ENCODE measurements at places on chromosomes 4 and X.

GRCh38 chr4:8278009-8278395, 8.4 kb downstream of the HTRA3 start:
- DNase-seq, result no peak

- no peak for DNase-seq
Measured at GRCh38 chr4:152613841-152614721, 65.7 kb downstream of the TMEM154 start.

- DNase-seq, result no peak
Measured at GRCh38 chrX:72526534-72527508, 45.8 kb downstream of the HDAC8 start.

- no peak for DNase-seq
Measured at GRCh38 chr4:35500812-35501211, 743.5 kb downstream of the ARAP2 start.

GRCh38 chr4:124437853-124438495, 274.6 kb downstream of the ANKRD50 start:
- DNase-seq, result no peak

- no peak for DNase-seq
Measured at GRCh38 chr4:101067383-101067782, 279.9 kb downstream of the PPP3CA start.

- no peak for DNase-seq
Measured at GRCh38 chrX:23317799-23318724, 16.6 kb upstream of the PTCHD1 start.

DNA sequence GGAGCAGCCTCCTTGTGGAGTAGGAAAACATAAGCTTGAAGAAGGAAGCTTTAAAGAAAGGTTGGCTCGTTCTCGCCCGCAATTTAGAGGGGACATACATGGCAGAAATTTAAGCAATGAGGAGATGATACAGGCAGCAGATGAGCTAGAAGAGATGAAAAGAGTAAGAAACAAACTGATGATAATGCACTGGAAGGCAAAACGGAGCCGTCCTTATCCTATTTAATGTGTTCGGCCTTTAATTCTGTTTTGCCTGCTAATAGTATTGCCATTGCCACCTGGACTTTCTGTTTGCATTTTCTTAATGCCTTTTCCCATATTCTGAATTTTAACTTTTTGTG, 1.4 kb downstream of the TCEAL1 start:
- DNase-seq, result no peak

GRCh38 chr4:26085551-26085950, 171.5 kb downstream of the SMIM20 start:
- DNase-seq, result no peak

- no peak for DNase-seq
Measured at GRCh38 chr4:80412322-80412721, 76.8 kb downstream of the CFAP299 start.

GRCh38 chr4:2742081-2742822, 13.9 kb downstream of the TNIP2 start:
- no peak for DNase-seq

GRCh38 chrX:12548746-12549145, 242.5 kb upstream of the PRPS2 start:
- no peak for DNase-seq

- DNase-seq, result no peak
Measured at GRCh38 chr4:132493476-132493875, 655.6 kb upstream of the PCDH10 start.

DNA sequence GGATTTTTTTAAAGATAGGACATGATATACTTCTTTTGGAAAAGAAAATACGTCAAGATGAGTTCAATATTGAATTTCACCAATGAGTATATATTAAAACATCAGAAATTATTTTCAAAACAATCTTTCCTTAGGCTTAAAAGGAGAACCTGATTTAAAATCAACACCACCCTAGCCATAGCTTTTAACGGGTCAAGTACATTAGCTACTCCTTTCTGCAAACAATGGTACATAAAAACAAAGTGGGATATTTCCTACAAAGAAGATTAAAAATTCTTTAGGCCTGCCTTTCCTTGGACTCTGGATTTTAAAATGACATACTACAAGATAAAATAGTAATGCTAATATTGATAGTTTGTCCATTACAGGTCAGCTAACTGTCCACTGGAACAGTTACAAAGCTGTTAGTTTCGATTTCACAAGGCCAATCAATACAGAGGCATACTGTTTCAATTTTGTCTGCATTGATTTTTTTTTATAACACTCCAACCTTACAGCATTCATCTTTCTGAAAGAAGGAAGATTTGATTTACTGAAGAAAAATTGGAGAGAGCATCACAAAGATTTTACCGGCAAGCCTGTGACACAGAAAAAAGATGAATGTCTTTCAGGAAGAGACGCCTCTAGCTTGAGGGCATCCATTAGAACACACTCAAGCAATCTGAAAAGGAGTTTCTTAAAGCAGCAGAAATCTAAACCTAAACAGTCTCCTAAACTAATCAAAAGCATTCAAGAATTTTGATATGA, 97.2 kb downstream of the MAB21L2 start:
- no peak for DNase-seq

GRCh38 chr4:156754832-156755570, 216.6 kb downstream of the PDGFC start:
- no peak for DNase-seq

- no peak for DNase-seq
Measured at GRCh38 chr4:149995134-149995756, 83.0 kb upstream of the DCLK2 start.

GRCh38 chr4:158783785-158784184, 15.0 kb downstream of the FNIP2 start:
- DNase-seq, result no peak

DNA sequence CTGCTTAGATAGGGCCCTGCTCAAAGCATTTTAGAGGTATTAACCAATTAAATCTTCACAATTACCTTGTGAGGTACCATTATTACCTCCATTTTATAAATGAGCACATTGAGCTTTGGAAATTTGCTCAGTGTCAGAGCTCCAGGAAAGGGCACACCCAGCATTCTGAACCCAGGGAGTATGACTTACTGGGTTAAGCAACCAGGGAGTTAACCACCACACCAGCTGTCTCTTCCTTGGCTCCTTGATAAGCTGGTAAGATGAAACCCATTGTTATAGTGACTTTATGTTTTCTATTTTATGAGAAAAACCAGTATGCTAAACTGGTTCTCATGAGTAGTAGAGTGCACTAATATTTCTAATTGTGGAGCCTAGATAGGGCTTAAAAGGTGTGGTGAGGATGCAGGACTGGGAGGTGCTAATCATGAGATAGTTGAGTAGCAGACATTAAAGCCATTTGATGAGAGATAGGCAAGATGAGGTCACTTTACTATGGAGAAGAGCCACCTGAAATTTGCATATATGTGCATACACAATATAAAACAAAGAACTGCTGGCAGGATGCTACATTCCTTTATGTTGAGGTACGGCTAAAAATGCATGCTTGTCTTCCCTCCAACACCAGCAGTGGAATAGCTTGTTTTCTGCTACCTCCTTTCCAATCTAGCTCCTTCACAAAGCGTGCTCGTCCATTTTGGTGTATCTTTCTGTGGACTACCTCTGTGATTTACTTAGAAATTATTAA, 556.1 kb downstream of the SPRY1 start:
- no peak for DNase-seq

DNA sequence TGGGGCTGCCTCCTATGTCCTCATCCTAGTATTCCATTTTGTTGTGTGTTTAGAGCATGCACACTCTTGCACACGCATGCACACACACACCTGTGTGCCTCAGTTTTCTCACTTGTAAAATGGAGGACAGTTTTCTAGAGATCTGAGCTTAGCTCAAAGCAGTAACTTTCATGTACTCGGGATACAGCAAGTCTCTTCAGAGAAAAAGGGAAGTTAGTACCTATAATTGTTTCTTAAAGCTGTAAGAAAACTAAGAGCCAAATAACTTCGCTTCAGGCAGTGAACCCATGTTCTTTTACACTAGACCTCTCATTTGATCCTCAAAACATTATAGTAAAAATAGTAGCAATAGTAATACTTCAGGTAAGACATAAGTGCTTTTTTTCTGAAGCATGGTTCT, 49.6 kb downstream of the KIT start:
- DNase-seq, result no peak

DNA sequence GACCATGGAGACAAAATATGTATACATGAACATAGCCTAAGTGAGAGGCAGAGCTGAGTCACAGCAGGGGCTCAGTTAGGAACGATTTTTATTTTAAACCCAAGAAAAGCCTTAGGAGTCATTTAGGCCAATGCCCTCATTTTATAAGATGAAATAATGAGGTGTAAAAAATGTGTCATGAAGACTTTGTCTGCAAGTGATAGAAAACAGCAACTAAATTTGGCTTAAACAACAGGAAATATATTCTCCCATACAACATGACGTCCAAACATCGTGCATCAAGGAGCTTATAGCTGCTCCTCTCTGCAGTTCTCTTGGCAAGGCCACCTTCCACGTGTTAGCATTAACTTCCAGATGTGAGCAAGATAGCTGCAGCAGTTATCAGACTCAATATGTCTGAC, 16.8 kb downstream of the SCFD2 start:
- DNase-seq, result no peak

GRCh38 chr4:3423952-3424351, 17.8 kb upstream of the HGFAC start:
- DNase-seq, result no peak

- DNase-seq, result no peak
Measured at GRCh38 chr4:133062851-133063250, 86.2 kb upstream of the PCDH10 start.

GRCh38 chrX:37818031-37818430, 29.3 kb downstream of the DYNLT3 start:
- no peak for DNase-seq

DNA sequence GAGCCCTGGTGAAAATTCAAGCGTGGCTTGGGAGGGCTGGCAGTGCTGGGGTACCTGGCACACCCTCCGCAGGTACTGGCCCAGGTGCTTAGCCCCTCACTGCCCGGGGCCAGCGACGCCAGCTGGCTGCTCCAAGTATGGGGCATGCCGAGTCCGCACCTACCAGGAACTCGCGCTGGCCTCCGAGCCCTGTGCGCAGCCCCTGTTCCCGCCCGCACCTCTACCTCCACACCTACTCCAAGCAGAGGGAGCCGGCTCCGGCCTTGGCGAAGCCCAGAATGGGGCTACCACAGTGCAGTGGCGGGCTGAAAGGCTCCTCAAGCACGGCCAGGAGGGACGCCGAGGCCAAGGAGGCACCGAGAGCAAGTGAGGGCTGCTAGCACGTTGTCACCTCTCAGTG, 14.9 kb upstream of the DHX15 start:
- no peak for DNase-seq

DNA sequence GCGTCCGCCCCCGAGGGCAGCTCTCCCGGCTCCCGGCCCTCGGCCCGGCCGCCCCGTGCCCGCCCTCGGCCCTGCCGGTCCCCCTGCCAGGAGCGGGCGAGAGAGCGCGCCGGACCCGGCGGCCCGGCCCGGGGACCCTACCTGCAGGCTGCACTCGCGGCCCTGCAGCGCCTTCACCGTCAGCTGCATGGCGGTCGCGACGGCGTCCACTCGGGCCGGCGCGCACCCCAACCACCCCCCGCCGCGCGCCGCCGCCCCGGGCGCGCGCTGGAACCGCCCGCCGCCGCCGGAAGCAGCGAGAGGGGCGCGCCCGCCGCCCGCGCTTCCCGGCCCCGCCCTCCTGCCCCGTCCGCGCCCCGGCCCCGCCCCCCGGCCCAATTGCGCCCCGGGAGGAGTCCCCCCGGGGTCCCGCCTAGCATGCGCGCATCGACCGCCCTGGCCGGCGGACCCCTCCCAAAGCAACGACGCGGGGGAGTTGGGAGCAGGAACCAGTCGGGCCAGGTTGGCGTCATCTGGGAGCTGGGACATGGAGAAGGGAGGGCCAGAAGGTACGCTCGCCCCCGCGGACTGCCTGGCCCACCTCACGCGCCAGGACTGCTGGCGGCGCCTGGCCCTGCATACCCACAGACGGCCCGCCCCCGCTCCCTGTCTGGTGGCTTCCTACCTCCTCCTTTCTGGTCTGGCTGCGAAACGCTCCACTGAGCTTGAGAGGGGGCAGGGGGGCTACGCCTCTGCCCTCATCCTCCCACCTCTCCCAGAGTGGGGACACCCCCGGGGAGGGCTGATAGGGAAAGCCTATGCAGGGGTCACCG, at the start of gene UBL4A:
TSS of gene UBL4A (minus strand) at position 220 of the 812 bp plus-strand sequence. CDS start at position 189, 31 bp downstream.
- no peak for DNase-seq

GRCh38 chr4:183471946-183472708, 27.7 kb downstream of the CDKN2AIP start:
- no peak for DNase-seq

DNA sequence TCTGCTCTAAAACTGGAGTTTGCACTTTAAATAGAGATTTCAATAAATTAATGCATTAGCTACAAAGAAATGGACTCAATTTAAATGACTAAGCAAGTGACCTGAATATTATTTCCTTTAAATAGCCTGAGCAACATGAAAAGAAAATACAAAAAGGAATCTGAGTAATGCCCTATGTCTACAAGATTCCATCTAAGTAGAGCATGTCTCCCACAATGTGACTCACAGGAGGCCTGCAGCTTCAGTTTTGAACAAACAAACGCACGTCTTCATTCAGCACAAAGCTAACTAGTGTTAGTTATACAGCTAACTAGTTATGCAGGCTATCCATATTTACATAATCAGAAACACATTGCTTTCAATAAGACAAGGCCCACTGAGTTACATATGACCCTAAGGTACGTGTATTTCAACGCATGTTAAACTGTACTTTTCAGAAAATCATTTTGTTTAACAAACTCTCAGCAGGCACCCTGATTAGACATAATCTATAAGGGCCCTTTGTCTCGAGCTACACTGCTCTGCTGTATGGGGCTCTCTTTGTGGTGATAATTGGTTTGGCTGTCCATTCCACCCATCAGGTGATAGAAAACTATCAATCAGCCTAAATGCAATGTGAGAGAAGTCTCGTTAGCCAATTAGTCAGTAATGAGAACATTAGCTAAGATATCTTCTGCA, 116.5 kb downstream of the MAML3 start:
- DNase-seq, result no peak

- DNase-seq, result no peak
Measured at GRCh38 chrX:20530406-20530921, 263.8 kb upstream of the RPS6KA3 start.

- no peak for DNase-seq
Measured at GRCh38 chr4:85154591-85154990, 188.1 kb upstream of the WDFY3 start.

DNA sequence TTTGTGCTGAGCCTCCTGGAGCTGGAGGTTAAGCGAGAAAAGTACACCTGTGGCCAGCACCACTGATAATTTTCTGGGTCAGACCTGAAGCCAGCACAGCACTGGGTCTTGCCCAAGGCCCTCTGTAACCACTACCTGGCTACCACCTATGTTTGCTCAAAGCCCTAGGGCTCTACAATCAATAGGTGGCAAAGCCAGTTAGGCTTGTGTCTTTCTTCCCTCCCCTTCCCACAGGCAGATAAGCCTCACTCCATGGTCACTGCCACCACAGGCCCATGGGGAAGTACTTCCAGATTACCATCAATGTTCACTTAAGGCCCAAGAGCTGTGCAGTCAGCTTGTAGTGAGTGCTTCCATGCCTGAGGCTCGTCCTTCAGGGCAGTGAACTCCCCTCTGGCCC, 35.2 kb upstream of the ARMCX4 start:
- DNase-seq, result no peak

DNA sequence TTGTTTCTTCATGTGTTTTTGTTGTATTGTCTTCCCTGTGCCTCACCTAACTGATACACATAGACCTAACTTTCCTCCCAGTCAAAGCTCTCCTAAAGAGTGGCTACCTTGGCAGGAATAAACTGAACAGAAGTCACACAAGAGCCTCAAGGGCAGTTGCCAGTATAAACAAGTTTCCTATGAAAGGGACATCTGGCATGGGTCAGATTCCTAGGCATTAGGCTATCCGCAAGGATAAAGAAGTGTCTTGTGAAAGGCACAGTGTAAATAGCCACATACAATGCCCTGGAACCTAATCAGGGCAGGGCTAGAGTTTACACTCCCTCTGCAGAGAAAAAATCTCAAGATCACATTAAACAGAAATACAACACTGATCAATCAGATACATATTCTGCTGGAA, 220.8 kb downstream of the SPANXN3 start:
- no peak for DNase-seq

Measured in cortex of kidney (tissue), 1 donor.